ENCODE measurements at places on chromosomes 6 and 20.

- DNase-seq: no peak
Measured at GRCh38 chr20:62980380-62980960, 26.3 kb downstream of the BHLHE23 start.

DNA sequence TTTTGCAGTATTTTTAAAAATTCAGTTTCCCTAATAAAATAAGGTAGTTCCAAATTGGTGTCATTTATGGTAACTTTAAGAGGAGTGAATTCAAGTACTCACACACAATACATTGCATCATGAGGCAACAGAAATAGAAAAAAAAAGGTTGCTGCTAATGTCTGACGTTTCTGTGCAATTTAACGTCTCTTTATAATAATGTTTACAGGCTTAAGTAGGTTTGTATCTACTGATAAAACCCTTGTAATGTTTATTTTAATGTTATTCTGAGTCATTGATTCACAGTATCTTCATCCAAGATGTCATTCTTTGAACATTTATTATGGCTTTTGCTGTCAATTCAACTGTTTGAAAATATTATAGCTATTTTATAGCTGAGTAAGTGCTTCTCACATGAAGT, 86.0 kb downstream of the RNF217 start:
- DNase-seq: no peak

- no peak for DNase-seq
Measured at GRCh38 chr6:65787787-65788186, 80.8 kb upstream of the EYS start.

DNA sequence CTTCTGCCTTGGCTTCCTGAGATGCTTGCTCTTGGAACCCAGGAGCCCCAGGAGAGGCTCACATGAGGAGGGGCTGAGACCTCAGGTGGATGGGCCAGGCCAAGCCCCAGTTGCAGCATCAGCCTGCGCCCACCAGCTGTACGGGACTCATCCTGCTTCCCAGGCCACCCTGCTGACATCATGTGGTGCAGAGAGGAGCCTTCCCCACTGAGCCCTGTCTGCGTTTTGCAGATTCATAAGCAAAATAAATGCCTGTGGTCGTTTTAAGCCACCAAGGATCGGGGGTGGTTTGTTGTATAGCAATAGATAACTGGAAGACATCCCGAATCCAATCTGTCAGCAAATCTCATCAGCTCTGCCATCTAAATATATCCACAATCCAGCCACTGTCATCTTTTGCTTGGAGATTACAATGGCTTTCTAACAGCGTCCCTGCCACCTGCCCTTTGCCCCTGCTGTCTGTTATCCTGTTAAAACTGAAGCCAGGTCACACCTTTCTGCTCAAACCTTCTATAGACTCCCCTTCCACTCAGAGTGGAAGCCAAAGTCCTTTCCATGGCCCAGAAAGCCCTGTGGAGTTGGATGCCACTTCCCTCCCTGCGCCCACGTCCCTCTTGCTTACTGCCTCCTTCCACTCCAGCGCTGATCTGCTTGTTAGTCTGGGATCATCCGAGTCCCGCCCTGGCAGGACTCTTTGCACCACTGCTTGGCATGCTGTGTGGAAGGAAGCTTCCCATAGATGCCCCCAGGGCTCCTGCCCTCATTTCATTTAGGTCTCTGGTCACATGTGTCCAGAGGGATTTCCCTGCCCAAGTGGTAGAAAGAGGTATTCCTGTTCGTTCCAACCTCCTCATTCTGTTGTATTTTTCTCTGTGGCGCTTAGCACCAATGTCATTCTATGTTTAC, 24.0 kb upstream of the MLN start:
- DNase-seq: no peak

DNA sequence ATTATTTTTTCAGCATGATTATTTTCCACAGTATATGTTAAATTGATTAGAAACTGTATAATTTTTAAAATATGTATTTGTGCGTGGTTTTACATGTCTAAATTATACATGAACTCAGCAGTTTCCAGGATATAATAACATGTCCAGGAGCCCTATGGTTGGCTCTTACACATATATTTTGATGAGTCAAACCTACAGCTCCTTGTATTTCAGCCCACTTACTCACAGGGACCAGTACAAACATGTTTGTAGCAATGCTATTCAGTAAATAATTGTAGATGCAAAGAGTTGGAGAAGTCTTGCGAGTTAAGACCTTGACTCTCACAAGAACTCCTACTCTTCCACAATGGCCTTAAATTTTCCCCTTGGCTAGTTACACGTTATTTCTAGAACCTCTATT, 107.2 kb upstream of the SASH1 start:
- DNase-seq: no peak

- no peak for DNase-seq
Measured at GRCh38 chr6:137013738-137014602, 30.8 kb downstream of the IL20RA start.
